ENCODE measurements at places on chromosomes 6 and 20. TPM values are rescaled to one million over a fixed set of nuclear protein-coding genes. Genes with fewer than 3 reads are reported as not detected.

- peak; percentile 69 for DNase-seq
Measured at GRCh38 chr6:159819932-159820640, 20.0 kb downstream of the PNLDC1 start.

Gene RPS18
- 2,541 TPM for total RNA-seq

DNA sequence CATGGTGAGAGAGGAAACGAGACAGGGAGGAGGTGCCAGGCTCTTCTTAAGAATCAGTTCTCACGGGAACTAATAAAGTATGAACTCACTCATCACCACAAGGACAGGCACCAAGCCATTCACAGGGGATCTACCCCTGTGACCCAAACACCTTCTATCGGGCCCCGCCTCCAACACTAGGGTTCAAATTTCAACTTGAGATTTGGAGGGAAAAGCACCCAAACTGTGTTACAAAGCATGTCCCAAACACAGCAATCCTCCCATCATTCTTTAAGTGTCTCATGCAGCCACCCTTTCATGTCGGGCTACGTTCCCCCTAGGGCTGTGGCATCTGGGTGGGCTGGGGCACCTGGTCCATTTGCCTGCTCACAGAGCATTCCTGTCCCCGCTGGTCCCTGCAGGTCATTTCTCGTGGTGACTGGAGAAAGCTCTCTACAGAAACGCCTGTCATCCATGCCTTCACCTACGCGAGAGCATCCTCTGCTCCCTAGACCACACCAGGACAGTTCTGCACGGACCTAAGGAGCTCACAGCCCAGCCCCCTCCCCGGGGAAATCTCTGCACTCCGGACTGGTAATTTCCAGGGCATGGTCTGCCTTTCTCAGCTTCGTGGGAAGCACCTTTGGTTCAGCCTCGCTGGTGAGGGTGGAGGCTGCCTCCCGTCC lies 79.6 kb downstream of the TTLL2 start:
- DNase-seq: peak; percentile 39

Gene SPTLC3
- total RNA-seq: 0.21 TPM

- DNase-seq: peak; percentile 89
Measured at GRCh38 chr6:167141667-167142432, 15.9 kb downstream of the GPR31 start.

DNA sequence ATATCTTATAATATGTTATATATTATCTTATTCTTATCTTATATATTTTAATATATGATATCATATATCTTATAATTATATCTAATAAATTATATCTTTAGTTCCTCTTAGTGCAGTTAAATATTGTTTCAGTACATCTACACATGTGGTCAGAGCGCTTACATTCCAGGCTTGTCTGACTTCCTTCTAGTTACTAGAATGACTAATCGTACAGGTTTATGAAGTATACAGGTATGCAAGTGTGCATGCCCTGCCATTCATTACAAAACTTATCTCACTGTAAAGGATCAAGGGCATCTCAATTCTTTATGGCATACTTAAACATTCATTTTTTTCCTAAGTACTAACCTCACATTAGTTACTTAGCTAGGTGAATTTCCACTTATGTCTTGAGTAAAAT lies 1278.0 kb upstream of the MAP3K7 start:
- no peak for DNase-seq

Gene NR2E1
- not detected for total RNA-seq

DNA sequence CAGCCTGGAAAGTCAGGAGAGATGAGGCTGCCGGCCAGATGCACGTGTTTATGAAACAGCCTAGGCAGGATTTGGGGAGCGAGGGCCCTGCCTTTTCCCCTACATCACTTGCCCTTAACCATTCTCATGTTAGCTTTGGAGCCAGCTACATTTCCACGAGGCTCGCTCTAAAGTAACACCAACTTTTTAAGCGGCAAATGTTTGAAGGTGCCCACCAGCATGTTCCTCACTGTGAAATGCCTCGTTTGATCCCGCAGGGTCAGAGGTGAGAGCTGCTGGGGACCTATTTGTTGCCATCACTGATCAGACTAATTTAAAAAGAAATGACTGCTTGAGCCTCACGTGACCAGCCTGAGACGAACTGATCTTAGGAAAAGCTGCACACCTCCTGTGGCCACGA lies 51.6 kb upstream of the DACT2 start:
- DNase-seq: no peak

- no peak for DNase-seq
Measured at GRCh38 chr20:11845340-11845739, 72.4 kb upstream of the BTBD3 start.

GRCh38 chr6:30113841-30114240 lies 951 bp upstream of the TRIM31 start:
- DNase-seq: no peak

DNA sequence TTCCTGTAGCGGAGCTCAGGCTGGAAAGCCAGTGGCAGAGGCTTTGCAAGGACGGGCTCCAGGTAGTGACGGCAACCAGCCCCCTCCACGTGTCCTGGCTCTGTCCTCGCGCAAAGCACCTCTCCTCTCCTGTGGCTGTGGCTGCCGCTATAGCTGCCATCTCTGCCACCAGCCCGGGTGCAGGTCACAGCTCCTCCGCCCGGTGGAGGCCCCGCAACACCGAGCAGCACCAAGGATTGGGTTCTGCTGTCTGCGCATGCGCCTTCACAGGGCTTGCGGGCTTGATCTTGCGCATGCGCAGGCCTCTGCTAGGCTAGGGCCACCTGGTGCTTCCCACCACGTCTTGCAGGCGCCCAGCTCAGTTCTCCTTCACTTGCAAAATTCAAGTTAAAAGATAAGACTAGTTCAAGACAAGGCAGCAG lies 625.4 kb downstream of the QKI start:
- DNase-seq: no peak

DNA sequence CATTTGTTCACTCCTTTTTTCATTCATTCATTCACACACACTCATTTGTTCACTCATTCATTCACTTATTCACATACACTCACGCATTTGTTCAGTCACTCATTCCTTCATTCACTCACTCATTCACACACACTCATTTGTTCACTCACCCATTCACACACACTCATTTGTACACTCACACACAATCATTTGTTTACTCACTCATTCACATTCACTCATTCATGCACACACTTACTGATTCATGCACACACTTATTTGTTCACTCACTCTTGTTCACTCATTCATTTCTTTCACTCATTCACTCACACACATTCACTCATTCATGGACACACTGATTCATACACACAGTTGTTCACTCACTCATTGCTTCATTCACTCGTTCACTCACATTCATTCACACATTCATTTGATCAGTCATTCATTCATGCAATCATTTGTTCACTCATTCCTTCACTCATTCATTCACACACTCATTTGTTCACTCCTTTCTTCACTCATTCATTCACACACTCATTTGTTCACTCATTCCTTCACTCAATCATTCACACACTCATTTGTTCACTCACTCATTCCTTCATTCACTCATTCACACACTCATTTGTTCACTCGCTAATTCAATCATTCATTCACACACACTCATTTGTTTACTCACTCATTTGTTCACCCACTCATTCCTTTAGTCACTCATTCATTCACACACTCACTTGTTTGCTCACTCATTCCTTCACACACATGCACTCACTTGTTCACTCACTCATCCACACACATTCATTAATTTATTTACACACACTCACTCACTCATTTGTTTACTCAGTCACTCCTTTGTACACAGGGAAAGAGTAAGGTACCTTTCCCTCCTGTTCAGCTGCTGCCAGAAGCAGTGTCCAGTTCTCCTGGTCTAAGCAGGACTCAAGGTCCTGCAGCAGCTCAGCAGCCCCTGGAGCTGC lies 50.7 kb upstream of the BHLHE23 start:
- no peak for DNase-seq

- no peak for DNase-seq
Measured at GRCh38 chr6:149305372-149305771, 12.1 kb upstream of the TAB2 start.
